Osteoblast (primary cell): ENCODE measurements at places on chromosomes 7 and 10. TPM values are rescaled to one million over a fixed set of nuclear protein-coding genes. Genes with fewer than 3 reads are reported as not detected.

SPAG6 gene
- total RNA-seq: not detected in 2 replicates

CCDC7 gene
- 22.4 and 25.6 TPM in 2 replicates for total RNA-seq

UCMA gene
- not detected in 2 replicates for total RNA-seq

IFIT2 gene
- total RNA-seq: 7.7 and 9.0 TPM in 2 replicates

CYP2C19 gene
- total RNA-seq: not detected in 2 replicates

CTBP2 gene
- 65.1 and 65.9 TPM in 2 replicates for total RNA-seq

NAMPT gene
- total RNA-seq: 51.9 and 55.0 TPM in 2 replicates

IGFBP3 gene
- 2,046 and 2,181 TPM in 2 replicates for total RNA-seq

PRKCQ gene
- not detected in 2 replicates for total RNA-seq

XRCC2 gene
- 0.72 and 1.2 TPM in 2 replicates for total RNA-seq

ASIC3 gene
- total RNA-seq: under 0.01 and 0.29 TPM in 2 replicates

FXYD4 gene
- not detected in 2 replicates for total RNA-seq

RBP3 gene
- not detected in 2 replicates for total RNA-seq

HYCC1 gene
- total RNA-seq: 103 and 121 TPM in 2 replicates

C10orf105 gene
- under 0.01 TPM in 1 of 2 replicates, not detected in the other for total RNA-seq

AKR1C8 gene
- not detected in 2 replicates for total RNA-seq

TBXAS1 gene
- 0.59 and 0.72 TPM in 2 replicates for total RNA-seq

PTF1A gene
- not detected in 2 replicates for total RNA-seq

GALNT17 gene
- total RNA-seq: 0.29 and 0.36 TPM in 2 replicates

USP54 gene
- total RNA-seq: 23.0 and 25.0 TPM in 2 replicates

TMEM225B gene
- 0.29 and 0.72 TPM in 2 replicates for total RNA-seq

ACTR3C gene
- 1.8 and 3.8 TPM in 2 replicates for total RNA-seq

CFAP69 gene
- total RNA-seq: 5.4 and 8.8 TPM in 2 replicates

RELN gene
- total RNA-seq: 0.29 and 0.36 TPM in 2 replicates

CFAP70 gene
- total RNA-seq: 1.1 and 1.2 TPM in 2 replicates

RAPGEF5 gene
- total RNA-seq: 1.1 and 1.5 TPM in 2 replicates

MNX1 gene
- not detected in 2 replicates for total RNA-seq

MBL2 gene
- total RNA-seq: under 0.01 TPM in 2 replicates

ELFN1 gene
- 12.7 and 14.1 TPM in 2 replicates for total RNA-seq
